PC-3 (cell line): ENCODE measurements at places on chromosomes 3 and 15. TPM values are rescaled to one million over a fixed set of nuclear protein-coding genes. Genes with fewer than 3 reads are reported as not detected.

- no peaks in the 10 kb centered on the region for H3K4me1 ChIP-seq
- H3K27ac ChIP-seq, result no peak overlapping the region
- H3K4me3 ChIP-seq, result no peak overlapping the region
- H3K36me3 ChIP-seq, result no peaks in the 10 kb centered on the region
- DNase-seq, result no peak
These were observed 65.3 kb upstream of the IGF1R start for GRCh38 chr15:98582900-98583554.

- H3K27me3 ChIP-seq, result no peaks in the 10 kb centered on the region
- H3K4me1 ChIP-seq, result no peaks in the 10 kb centered on the region
These were observed 86.2 kb downstream of the NPAP1 start for GRCh38 chr15:24761704-24762302.

DNA sequence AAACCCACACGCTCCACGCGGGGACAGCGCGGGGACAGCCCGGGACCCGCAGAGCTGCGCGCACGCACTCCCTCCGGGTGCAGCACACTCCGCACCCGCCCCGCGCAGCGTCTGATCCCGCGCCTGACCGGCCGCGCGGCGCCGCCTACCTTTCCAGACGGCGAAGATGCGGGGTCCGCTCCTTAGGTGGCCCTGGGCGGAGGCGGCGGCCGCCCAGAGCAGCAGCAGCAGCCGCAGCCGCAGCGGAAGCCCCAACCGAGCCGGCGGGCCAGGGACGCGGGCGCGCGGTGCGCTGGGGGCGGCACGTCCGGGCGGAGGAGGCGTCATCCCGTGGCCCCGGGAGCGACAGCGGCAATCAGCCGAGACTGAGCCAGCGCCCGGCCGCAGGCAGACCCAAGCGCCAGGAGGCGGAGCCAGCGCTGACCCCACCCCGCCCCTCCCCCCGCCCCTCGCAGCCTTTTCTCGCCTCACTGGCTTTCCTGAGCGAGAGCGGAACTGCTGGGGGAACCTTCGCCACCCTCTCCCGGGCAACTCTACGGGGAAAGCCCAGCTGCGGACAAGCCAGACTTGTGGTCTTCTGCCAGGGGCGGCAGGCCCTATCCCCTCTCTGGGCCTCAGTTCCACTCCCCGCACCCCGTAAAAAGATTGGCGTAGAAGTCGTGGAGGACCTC, at the start of gene SEMA7A:
Gene SEMA7A, minus strand, starts transcription at position 367 of the 671 bp plus-strand sequence. Its CDS starts 40 bp downstream, at position 327.
- peak within 1 kb of the TSS; percentile 94 for H3K4me3 ChIP-seq
- H3K27me3 ChIP-seq, result no peaks in the 10 kb centered on the region
- peak; percentile 83 for DNase-seq
- peak within 1 kb of the TSS; percentile 53 for H3K27ac ChIP-seq
- H3K4me1 ChIP-seq, result peaks cover 44% of the 10 kb centered on the region

Gene SRP14
- total RNA-seq, result 362 and 378 TPM in 2 replicates

GRCh38 chr3:172375206-172375850, 72.9 kb downstream of the GHSR start:
- no peaks in the 10 kb centered on the region; the same call in 1 of the 2 replicates for H3K4me1 ChIP-seq
- H3K36me3 ChIP-seq, result peaks cover 17% of the 10 kb centered on the region
- no peak for DNase-seq
- H3K4me3 ChIP-seq, result no peak overlapping the region

DNA sequence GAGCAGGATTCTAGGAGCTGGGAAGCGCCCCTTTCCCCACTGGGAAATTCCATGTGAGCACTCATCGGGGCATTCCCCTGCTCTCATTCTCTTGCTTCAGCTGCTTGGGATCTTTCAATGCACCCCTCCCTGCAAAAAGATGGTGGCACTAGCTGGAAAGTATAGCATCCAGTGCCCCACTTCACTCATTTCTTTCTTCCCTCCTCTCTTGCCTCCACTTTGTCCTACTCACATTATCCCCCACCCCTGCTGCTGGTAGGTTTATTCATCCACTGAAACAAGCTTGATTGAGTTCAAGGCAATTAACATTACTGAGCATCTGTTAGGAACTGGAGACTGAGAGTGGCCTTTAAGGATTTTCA, 84.8 kb upstream of the LIMD1 start:
- no peak overlapping the region for H3K4me3 ChIP-seq
- H3K27ac ChIP-seq, result peak overlapping the region; percentile 86
- H3K4me1 ChIP-seq, result peaks cover 23% of the 10 kb centered on the region
- no peak for DNase-seq
- H3K27me3 ChIP-seq, result no peaks in the 10 kb centered on the region

DNA sequence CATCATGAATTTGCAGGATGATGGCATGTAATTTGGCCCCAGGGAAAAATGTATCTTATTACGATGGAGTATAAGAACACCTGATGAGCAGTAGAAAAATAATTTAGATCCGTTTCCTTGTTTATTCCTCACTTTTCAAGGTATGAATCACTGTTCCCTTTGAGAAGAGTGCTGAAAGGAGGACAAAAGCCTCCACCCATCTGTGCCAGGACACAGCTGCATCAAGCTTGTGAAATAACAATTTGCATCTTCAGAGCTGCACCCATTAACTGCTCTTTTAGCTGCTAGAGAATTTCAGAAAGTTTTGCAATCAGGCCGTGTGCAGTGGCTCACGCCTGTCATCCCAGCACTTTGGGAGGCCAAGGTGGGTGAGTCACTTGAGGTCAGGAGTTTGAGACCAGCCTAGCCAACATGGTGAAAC, 9.6 kb downstream of the CLDND1 start:
- peaks cover 17% of the 10 kb centered on the region; the same call in 1 of the 2 replicates for H3K36me3 ChIP-seq
- DNase-seq, result peak; percentile 89
- peaks cover 31% of the 10 kb centered on the region for H3K4me1 ChIP-seq
- H3K27me3 ChIP-seq, result no peaks in the 10 kb centered on the region
- H3K27ac ChIP-seq, result peak overlapping the region; percentile 77

GRCh38 chr3:17852217-17852616, 109.8 kb upstream of the TBC1D5 start:
- no peaks in the 10 kb centered on the region for H3K36me3 ChIP-seq
- H3K27me3 ChIP-seq, result no peaks in the 10 kb centered on the region
- no peak for DNase-seq
- no peak overlapping the region for H3K4me3 ChIP-seq
- no peak overlapping the region for H3K27ac ChIP-seq

Gene SERINC4
- total RNA-seq, result not detected in 2 replicates
